Activated T-helper 9 cell treated with anti-CD3 and anti-CD28 coated beads, Interleukin-2, amount 50 U/mL, for 16 hours (primary cell): ENCODE measurements at places on chromosomes 13 and 19.

DNA sequence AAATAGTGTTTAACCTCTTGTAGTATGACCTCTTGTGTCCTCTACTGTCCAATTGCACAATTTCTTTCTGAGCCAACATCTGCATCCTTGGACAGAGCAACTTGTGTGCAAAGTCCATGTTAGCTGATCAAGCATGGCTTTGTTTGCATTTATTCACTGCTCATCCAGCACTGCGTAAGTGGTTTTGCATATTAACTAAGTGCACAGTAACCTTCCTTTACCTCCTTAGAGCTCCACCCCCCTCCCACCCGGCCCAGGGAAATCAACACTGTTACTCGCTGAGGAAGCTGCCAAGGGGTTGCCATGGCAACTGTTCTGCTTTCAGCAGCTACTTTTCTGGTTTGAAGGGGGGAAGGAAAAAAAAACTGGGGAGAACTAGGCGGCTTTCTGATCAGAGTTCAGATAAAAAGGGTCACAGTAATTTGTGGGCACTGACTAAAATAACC is 153.5 kb upstream of the KLF12 start:
- peak; percentile 75 for DNase-seq

DNA sequence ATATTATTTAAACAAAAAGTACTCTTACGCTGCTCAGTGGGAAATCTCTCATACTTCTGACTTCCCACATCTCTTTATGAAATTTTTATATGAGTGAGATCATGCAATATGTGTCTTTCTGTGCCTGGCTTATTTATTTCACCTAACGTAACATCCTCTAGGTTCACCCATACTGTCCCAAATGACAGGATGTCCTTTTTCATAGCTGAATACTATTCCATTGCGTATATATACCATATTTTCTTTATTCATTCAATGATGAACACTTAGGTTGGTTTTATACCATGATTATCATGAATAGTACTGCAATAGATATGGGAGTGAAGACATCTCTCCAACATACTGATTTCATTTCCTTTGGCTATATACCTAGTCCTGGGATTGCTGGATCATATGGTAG is 57.8 kb upstream of the TPP2 start:
- DNase-seq, result no peak

- no peak for DNase-seq
Observed at GRCh38 chr13:66214467-66214866, 1015.7 kb downstream of the PCDH9 start.

DNA sequence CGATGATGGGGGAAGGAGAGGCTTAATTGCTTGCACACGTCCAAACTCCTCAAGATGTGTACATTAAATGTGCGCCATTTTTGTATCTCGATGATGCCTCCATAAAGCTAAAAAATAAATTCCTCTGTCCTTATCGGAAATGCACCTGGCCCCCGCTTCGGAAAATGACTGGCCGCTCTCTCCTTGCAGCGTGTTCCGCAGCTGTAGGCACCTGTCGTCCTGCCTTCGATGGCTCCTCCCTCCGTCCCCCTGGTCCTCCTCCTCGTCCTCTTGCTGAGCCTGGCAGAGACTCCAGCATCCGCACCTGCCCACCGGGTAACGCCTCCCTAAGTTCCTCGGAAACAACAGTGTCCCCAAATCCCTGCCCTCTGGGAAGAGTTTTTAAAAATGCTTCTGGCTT is 1.1 kb downstream of the GALP start:
- DNase-seq, result no peak

DNA sequence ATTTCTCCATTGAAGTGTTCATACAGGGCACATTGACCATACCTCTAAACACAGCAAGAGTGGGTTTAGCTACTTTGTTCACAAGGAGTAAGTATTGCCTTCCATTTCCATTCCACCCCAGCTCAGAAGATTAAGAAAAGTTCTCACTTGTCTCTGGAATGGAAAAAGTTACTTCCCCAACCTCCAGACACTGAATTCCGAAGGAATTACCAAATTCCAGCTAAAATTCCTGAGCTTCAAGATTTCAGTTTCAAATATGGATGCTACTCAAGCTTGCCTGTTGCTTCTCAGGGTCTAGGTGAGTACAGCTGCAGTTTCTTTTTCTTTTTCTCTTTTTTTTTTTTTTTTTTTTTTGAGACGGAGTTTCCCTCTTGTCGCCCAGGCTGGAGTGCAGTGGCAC is 33.6 kb downstream of the TEX26 start:
- DNase-seq, result no peak

- DNase-seq, result no peak
Observed at GRCh38 chr13:35489050-35489449, 12.6 kb upstream of the MAB21L1 start.

GRCh38 chr13:20359335-20359734 is 127.2 kb upstream of the GJB6 start:
- no peak for DNase-seq

DNA sequence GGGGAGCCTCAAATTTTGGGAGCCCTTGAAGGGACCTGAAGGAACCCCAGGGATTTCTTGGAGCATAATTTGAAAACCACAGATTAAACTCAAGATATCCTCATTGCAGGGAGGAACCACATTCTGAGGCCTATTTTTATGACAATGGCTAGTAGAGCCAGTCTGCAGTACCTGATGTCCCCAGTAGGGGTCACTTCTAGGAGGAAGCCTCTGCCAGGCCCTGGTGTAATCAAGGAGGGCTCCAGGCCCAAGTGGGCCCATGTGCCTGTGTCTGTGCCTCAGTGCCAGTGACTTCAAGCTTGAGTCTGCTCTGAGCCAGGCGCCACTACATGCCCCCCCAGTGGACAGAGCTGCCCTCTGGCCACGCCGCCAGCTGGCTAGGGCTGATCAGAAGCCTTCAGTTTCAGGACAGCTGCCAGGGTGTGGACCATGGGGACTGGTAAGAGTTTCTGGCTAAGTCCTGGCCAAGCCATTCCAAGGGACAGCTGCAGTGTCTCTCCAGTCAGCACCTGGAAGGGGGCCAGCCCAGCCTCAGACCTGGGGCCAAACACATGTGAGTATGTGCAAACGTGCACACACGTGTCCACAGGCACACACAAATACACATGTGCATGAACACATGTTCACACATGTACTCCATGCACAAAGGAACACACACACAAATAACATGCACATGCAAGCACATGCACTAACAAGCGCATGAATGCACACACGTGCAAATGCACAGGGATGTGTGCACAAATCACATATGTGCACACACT is 20.5 kb upstream of the SLC7A10 start:
- DNase-seq, result no peak

DNA sequence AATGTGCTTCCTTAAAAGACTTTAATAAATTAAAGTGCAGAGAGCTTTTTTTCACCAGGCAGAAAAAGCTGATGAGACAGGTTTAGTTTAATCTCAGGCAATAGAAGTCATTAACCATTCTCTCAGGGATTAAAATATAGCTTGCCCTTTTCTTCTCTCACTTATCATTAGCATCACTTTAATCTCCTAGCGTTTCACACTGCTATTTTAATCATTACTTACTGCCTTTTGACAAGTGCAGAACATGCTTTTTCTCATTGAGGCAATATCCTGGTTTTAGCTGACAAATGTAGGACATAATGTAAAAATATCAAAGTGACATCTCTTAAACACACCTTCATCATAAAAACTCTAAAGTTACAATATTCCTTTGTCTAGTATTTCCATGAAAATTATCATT is 94.6 kb downstream of the DACH1 start:
- no peak for DNase-seq

GRCh38 chr19:30887042-30887441 is 462.2 kb downstream of the TSHZ3 start:
- no peak for DNase-seq

- DNase-seq, result no peak
Observed at GRCh38 chr19:47152632-47153031, 22.0 kb downstream of the SAE1 start.

DNA sequence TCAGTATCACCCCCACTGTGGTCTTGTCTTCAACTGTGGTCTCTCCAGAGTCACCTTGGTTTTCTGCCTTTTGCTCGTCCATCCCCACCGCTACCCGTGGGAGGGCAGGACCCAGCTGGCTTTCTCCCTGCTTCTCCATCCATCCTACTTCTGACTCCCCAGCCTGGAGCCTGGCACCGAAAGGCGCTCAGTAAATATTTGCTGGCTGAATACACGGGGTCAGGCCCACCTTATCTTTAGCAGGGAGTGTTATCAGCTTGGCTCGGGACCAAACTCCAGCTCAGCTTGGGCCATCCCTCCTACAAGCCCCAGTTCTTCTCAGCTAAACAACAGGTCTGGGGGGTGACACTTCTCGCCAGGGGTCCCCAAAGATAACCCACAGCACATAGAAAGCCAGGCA is 62.0 kb upstream of the KLF2 start:
- no peak for DNase-seq

DNA sequence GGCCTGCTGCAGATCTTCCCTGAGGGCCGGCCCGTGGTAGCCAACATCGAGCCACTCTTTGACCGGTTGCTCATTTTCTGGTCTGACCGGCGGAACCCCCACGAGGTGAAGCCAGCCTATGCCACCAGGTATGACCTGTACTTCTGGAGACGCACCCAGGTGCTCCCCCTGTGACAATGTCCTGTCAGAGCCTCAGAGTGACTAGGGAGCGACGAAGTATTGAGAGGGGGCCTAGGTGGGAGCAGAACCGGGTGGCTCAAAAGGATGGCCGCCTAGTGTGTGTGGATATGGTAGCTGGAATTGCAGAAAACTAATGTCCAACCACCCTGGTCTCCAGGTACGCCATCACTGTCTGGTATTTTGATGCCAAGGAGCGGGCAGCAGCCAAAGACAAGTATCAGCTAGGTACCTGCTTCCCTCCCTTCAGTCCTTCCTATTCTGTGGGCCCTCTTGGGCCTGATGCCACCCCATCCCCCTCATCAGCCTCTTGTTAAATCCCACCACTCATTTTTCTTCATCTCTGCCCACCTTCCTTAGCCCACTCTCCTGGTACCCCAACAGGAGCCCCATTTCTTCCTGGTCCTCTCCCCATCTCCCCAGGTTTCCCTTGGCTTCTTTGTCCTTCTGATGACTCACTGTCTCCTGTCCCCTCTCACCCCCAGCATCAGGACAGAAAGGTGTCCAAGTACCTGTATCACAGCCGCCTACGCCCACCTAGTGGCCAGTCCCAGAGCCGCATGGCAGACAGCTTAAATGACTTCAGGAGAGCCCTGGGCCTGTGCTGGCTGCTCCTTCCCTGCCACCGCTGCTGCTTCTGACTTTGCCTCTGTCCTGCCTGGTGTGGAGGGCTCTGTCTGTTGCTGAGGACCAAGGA is 8.4 kb downstream of the EGLN2 start:
- no peak for DNase-seq
